ENCODE measurements at places on chromosomes 6 and 20.

GRCh38 chr6:32885698-32886286, 31.8 kb downstream of the PSMB9 start:
- no peak for DNase-seq

GRCh38 chr6:5645328-5646290, 361.1 kb downstream of the NRN1 start:
- DNase-seq, result no peak

DNA sequence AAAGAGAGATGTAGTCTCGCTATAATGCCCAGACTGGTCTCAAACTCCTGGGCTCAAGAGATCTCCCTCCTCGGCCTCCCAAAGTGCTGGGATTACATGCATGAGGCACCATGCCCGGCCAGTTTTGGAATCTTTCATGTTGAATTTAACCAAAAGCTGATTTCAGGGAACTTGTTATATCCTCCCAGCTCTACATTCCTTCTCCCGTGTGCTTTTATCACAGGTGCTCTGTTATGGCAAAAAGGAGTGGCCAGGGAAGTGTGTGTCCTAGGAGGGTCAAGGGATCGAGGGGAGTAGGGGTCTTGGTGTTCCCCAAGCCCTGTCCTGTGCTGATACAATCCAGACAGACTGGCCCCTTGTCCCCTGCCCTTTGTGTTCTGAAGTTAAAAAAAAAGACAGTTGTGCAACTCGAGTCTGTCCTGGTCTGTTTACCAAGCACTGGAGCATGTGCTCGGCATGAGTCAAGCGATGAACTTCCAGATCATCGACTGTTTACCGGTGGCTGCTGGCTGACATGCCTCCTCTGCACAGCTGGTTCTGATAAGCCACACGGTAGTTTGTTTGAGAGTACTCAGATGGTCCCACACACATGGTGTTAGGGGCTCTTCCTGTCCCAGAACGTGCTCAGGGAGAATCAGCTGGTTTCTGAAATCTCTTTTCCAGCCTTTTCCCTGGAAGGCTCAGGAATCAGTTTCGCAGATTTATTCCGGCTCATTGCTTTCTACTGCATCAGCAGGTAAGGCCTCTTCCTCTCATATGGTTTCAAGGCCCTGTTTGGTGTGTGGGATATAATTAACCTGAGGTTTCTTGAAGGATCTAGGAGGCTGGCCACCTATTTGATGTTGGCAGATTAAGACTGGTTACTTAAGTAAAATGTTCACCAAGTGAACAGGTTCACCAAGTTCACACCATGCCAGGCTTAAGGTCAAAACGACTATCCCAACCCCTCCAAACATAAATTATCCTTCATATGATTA, 52.6 kb upstream of the NAA20 start:
- no peak for DNase-seq

GRCh38 chr6:40482532-40482931, 104.6 kb downstream of the LRFN2 start:
- DNase-seq, result no peak

- DNase-seq, result no peak
These were observed 1.1 kb downstream of the PTCHD4 start for GRCh38 chr6:48109944-48110343.

DNA sequence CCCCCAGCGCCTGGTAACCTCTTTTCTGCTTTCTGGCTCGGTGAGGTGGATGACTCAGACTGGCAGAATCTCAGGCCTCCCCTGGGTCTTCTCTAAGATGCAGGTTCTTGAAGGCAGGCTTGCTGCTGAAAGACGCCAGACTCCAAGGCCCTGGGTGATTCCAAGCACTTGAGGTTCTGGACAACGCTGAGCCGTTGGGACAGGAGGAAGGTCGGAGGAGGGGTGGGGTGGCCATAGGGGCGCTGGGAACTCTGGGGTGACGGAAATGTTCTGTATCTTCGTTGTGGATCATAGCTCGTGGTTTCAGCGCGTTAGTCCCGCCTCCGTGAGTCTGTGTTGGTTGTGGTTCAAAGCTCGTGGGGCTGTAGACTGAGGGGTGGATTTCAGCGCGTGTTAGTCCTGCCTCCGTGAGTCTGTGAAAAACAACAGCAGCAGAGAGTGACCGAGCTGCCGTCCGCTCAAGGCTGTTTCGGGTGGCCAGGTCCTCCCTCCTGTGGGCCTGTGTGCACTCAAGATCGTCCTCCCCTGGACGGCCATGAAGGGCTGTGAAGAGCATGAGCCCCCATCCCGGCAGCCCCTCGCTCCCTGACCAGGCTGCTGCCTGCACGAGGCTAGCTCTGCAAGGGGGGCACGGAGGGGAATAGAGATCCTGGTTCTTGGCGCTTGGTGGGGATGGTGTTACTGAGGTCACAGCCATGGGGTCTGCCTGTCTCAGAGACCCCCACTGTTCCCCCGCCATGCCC, 7.7 kb downstream of the NTSR1 start:
- no peak for DNase-seq

GRCh38 chr20:22921595-22922421, 113.3 kb upstream of the SSTR4 start:
- no peak for DNase-seq

- no peak for DNase-seq
These were observed 20.1 kb downstream of the TOP1 start for GRCh38 chr20:41048461-41049301.

GRCh38 chr20:38825901-38826625, 20.6 kb downstream of the PPP1R16B start:
- DNase-seq, result no peak

- DNase-seq, result no peak
These were observed 163.2 kb upstream of the TBX18 start for GRCh38 chr6:84927551-84927950.

DNA sequence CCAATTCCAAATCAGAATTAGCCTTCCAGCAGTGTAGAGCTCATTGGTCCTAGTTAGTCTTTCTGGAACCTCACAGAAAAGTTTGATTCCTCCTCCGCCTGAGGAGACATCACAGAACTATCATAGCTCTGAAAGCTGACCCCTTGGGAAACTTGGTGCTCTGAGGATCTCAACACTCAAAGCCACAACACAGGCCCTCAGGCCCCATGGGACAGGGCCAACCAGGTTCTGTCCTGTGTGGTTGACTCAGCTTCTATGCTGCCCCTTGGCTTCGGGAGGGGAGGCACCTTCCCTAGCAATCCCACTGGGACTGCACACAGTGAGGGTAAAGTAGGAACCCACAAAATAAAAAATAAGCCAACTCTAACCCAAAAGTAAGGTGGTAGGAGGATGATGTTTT, 237.5 kb upstream of the ECI2 start:
- DNase-seq, result no peak

DNA sequence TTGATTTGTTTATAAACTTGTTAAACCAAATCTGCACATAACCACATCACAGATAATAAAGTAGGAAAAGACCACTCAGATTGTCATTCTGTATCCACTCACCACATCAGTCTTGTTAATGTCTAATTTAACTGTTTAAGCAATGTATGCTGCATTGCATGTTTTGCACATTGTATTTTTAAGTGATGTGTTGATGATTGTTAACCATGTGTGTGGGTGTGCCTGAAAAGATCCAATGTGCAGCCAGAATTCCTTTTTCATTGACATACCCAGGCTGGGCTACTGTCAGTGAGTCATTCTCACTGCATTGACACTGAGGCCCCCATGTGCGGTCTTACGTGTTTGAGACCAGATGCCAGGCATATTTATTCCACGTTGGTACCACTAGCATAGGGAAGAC, 167.3 kb downstream of the TRMT11 start:
- DNase-seq, result no peak

DNA sequence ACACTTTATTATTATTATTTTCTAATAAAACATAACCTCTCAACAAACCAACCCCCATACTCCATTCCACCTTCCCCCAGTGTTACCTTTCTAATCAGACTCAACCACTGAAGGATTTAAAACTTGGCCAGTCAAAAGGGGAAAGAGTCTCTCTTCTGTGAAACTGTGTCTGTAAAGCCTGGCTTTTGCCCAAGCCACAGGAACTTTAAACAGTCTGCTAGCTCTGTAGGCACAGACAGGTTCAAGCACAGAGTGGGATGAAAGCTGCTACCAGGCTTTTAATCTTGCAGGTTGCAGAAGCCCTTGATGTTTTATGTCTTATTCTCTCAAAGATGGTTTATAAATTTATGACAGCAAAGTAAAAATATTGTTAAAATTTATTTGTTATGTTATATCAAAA, 585.7 kb downstream of the TENT5A start:
- no peak for DNase-seq

DNA sequence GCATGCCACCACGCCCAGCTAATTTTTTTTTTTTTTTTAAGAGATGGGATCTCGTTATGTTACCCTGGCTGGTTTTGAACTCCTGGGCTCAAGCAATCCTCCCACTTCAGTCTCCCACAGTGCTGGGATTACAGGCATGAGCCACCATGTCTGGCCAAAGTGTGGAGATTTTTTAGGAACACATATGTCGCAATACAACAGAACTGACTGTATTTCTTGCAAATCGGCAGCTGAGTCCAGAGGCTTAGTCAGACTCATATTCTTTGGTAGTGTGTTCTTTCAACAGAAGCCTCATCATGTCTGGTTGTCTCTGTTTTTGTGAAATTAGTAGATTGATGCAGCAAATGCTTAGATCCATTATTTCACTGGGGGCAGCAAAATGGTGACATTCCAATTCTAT, 23.9 kb upstream of the CD164 start:
- no peak for DNase-seq

GRCh38 chr6:35086636-35087360, 54.3 kb downstream of the TCP11 start:
- DNase-seq, result no peak

DNA sequence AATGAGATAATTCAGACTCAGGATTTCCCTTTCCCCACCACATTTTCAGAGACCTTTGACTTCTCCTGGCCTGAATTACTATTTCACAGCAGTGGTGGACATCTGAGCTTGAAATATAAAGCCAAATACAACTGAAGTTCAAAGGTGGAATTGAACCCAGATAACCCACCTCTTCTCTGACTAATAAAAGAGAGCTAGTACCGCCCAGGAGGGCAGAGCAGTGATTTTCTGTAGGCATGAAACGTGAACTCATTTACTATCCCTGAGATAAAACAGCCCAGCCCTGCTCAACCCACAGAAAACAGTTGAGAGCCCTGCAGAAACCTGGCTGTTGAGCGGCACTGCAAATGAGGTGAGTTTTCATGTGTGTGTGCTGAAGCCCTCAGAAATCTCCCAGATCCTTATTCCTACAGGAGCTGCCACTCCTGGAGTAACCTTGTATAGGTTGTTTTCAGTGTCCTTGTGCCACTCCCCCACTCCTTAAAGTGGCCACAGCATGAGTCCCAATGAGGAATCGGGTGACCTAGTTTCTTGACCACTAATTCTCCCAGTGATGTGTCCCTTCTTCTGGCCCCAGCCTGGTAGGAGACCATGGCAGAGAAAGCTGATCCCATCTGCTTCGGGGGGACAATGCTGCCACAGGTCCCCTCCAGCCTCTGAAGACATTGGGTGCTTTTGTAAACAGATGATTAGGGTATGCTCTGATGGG, 99.2 kb downstream of the NOL4L start:
- no peak for DNase-seq

GRCh38 chr6:108720827-108721226, 127.4 kb upstream of the ARMC2 start:
- no peak for DNase-seq

DNA sequence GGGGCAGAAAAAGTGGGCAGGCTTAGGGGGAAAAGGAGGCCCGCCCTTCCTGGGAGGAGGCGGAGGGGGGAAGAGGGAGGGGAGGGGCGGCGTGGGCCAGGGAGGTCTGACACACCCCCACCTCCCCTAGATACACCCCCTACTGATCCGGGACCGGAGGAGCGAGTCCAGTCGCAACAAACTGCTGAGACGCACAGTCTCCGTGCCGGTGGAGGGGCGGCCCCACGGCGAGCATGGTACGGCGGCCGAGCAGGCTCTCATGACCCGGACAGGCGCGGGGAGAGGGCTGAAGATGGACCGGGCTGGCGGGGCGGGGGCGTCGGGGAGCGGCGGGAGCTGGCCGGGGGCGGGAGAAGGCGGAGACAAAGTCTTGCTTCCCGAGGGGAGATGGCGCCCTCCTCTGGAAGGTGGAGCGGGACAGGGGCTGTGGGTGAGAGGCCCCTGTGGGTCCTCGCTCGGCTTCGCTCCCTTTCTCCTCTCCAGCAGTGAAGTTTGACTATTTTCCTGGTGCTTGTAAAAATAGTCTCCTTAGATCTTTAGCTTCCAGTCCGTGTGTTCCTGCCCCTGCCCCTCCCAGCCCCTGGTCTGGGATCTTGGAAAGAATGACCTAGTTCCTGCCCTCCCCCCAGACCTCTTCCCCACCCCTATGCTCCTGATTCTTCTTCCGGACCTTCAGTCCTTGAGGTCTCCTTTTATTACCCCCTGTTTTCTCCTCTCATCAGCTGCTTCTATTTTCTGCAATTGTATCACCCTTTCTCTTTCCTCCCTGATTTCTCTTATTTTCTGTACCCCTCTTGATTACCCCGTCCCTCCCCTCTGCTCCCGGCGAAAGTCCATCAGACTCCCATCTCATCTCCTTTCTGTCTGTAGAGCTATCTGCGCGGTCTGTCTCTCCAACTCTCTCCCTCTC, 6.1 kb downstream of the SYNGAP1 start:
- peak; percentile 64 for DNase-seq

DNA sequence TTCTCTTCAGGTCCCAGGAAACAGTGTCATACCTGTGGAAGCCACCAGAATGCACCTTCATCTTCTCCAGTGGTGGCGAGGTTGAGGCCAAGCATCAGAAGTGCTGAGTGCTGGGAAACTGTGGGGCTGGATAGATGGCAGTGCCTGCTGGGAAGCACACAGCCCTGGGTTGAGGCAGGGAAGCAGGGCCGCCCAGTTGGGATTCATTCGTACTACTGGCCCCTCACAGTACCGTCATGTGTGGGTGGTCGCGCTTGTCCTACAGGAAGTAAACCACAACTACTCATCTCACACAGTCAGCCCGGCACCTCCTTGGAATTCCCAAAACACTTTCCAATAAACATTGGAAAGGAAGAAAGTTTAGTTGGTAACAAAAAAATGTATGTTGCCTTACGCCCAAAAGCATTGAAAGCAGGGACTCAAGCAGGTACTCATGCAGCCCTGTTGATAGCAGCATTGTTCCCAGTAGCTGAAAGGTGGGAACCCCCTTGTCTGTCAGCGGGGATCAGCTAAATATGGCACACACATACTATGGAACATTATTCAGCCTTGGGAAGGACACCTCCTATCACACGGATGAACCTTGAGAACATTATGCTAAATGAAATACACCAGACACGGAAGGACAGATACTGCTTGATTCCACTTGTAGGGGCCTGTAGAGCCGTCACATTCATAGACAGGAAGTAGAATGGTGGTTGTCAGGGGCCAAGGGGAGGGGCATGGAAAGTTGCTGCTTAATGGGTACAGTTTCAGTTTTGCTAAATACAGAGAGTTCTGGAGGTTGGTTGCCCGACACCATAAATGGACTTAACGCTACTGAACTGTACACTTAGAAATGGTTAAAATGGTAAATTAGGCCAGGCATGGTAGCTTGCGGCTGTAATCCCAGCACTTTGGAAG, 162.7 kb downstream of the MTHFD1L start:
- no peak for DNase-seq
